ENCODE measurements at places on chromosomes 1 and 21. TPM values are rescaled to one million over a fixed set of nuclear protein-coding genes. Genes with fewer than 3 reads are reported as not detected.

DNA sequence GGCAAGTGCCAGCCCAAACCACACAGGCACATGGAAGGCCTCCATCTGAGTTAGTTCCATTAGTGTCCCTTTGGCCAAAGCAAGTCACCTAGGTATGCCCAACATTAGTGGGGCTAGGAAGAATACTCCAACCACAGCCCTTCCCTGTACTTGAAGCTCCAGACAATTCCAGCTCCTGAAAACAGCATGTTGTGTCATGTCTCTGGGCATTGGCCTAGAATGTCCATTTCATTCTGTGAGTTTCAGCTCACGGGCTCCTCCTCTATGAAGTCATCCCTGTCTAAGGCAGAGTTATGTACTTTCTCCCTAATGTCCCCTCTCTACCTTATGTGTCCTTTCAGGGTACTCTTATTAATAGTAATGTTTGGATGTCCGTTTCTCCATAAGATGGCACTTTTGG is 96.5 kb upstream of the SPATA6 start:
- peaks cover 2% of the 10 kb centered on the region for H3K4me1 ChIP-seq
- no peak for DNase-seq
- peaks cover 1% of the 10 kb centered on the region for H3K27me3 ChIP-seq
- no peak overlapping the region for H3K4me3 ChIP-seq
- H3K36me3 ChIP-seq: no peaks in the 10 kb centered on the region

- H3K36me3 ChIP-seq: peaks cover 39% of the 10 kb centered on the region
- peak overlapping the region; percentile 61 for H3K4me3 ChIP-seq
- peaks cover 54% of the 10 kb centered on the region for H3K4me1 ChIP-seq
- no peak for DNase-seq
- peak overlapping the region; percentile 39 for H3K27ac ChIP-seq
- peaks cover 30% of the 10 kb centered on the region for H3K27me3 ChIP-seq
These were observed 2.9 kb upstream of the ZNF496 start for GRCh38 chr1:247334378-247335133.

The SEMA6C gene
- total RNA-seq: 214 TPM

GRCh38 chr1:224196813-224197600 is 14.0 kb downstream of the DEGS1 start:
- DNase-seq: no peak
- peaks cover 22% of the 10 kb centered on the region for H3K36me3 ChIP-seq
- no peaks in the 10 kb centered on the region for H3K4me1 ChIP-seq
- peaks cover 5% of the 10 kb centered on the region for H3K27me3 ChIP-seq
- no peak overlapping the region for H3K27ac ChIP-seq
- no peak overlapping the region for H3K4me3 ChIP-seq

The PAPPA2 gene
- 0.33 TPM for total RNA-seq

The UROD gene
- total RNA-seq: 151 TPM

The LEMD1 gene
- 3.0 TPM for total RNA-seq

DNA sequence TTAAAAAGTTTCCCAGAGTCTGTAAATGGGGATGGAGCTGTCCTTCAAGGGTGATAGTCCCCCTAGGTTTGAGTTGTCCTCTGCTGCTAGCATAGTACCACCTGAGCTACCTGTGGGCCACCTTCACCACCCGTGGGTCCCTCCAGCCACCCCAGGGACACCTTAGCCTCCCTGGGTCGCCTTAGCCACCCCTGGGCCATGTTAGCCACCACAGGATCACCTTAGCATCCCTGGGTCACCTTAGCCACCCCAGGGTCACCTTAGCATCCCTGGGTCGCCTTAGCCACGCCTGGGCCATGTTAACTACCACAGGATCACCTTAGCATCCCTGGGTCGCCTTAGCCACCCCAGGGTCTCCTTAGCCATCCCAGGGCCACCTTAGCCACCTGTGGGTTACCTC is 67.1 kb downstream of the ADARB1 start:
- H3K36me3 ChIP-seq: peaks cover 9% of the 10 kb centered on the region
- no peaks in the 10 kb centered on the region for H3K4me1 ChIP-seq
- no peak overlapping the region for H3K27ac ChIP-seq
- H3K27me3 ChIP-seq: peaks cover 4% of the 10 kb centered on the region
- DNase-seq: no peak

The SAMD13 gene
- total RNA-seq: 1.8 TPM

- peaks cover 2% of the 10 kb centered on the region for H3K4me1 ChIP-seq
- H3K4me3 ChIP-seq: no peak overlapping the region
- H3K27me3 ChIP-seq: no peaks in the 10 kb centered on the region
- H3K36me3 ChIP-seq: no peaks in the 10 kb centered on the region
- no peak overlapping the region for H3K27ac ChIP-seq
These were observed 144.5 kb upstream of the RUNX3 start for GRCh38 chr1:25074351-25075227.

The SPRR2F gene
- not detected for total RNA-seq

- no peak for DNase-seq
- peaks cover 2% of the 10 kb centered on the region for H3K27me3 ChIP-seq
- no peak overlapping the region for H3K4me3 ChIP-seq
- H3K36me3 ChIP-seq: no peaks in the 10 kb centered on the region
These were observed 98.1 kb upstream of the IGSF21 start for GRCh38 chr1:18009478-18009961.

DNA sequence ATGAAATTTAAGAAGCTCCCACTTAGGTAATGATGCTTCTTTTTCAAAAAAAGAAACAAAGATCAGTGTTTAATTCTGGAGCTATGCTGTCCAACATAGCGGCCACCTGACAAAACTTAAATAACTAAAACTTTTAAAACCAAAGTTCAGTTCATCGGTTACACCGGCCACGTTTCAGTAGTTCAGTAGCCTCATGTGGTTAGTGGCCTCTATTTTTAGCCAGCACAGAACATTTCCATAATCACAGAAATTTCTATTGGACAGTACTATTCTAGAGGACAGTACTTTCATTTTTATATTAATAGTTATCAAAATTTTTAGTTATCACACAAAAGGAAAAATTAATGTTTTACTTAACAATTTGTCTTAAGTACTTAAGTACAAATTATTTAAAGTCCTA is 141.0 kb downstream of the USP25 start:
- no peaks in the 10 kb centered on the region for H3K27me3 ChIP-seq
- peaks cover 16% of the 10 kb centered on the region for H3K36me3 ChIP-seq
- no peak overlapping the region for H3K4me3 ChIP-seq
- H3K27ac ChIP-seq: no peak overlapping the region

The DNAJC28 gene
- total RNA-seq: 3.3 TPM

The SPRR2B gene
- not detected for total RNA-seq

The KCNQ4 gene
- 1.5 TPM for total RNA-seq

DNA sequence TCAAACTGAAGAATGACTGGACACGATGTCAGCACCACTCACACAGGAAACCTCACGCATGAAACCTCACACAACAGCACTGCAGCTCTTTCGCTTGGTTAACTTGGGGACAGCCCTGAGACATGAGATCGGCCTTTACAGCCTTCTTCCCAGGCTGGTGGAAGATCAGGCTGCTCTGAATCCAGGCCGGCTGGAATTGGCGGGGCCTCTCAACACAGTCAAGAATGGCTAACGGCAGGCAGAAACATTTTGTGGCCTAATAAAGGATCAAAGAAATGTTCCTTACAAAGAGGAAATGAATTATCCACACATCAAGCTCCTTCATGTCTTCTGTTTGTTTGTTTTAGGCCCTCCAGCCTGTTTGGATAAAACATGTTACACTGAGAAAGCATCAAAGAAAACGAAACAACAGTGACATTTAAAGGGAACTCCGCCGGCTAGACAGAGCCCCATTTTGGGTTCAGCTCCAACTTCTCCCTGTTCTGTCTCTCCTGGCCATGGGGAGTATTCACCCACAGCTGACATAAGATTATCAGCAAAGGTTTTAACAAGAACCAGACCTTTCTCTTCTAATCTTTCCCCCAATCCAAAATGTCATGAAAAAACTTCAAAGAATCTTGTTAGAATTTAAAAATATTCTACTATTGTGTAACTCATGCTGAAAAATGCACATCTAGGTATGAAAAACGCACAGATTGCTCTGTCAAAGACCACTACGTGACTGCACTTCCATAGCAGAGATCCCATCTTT is 131.2 kb downstream of the SLC45A1 start:
- H3K4me1 ChIP-seq: peaks cover 4% of the 10 kb centered on the region
- H3K4me3 ChIP-seq: no peak overlapping the region
- no peak for DNase-seq
- H3K36me3 ChIP-seq: peaks cover 3% of the 10 kb centered on the region
- no peak overlapping the region for H3K27ac ChIP-seq
- H3K27me3 ChIP-seq: peaks cover 2% of the 10 kb centered on the region
